GM04503 (cell line): ENCODE measurements at places on chromosomes 2 and 18.

DNA sequence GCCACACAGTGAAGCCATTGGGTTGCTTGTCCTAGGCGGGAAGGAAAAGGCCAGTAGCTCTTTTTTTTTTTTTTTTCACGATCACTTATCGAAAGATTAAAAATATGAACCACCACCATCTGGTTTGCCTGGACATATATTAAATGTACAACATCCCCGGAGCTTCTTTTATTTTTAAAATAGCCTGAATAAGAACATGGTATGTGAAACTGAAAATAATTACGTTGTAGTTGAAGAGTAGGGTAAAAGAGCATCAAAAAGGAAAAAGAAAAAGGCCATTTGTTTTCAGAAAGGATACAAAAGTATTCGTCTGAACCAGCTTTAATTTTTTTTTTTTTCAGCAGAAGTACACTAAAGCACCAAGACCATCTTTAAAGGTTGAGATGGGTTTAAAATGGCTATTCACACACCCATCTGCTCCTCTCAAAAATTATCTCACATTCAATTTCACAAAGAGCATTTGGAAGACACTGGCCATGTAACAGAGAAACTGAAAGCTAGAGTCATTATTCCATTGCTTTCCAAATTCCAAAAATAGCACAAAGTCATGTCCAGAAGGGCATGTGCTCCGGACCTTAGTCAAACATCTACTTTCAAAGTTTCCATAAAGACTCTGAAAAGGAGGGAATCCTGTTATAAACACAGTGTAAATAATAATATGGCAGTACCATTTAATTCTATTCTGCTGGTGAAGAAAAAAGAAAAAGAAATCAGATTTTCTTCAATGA lies 82.9 kb downstream of the SCN3A start:
- no peak for DNase-seq

DNA sequence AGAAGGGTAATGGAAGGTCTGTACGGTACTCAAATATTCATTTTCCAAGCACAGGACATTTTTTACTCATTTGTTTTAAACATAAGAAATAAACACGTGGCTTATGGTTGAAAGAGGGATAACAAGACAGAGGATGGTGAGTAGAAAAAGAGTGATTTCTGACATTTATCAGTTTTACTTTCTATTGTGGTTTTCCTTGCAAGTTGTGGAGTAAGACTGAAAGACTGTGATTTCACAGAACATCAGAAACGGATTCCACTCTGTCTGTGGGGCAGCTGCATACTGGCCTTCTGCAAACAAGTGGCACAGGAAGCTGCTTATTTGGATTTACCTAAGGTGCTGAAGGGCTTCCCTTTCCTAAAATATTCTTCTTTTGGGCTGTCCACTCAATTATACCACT lies 122.2 kb upstream of the ITGB6 start:
- no peak for DNase-seq

DNA sequence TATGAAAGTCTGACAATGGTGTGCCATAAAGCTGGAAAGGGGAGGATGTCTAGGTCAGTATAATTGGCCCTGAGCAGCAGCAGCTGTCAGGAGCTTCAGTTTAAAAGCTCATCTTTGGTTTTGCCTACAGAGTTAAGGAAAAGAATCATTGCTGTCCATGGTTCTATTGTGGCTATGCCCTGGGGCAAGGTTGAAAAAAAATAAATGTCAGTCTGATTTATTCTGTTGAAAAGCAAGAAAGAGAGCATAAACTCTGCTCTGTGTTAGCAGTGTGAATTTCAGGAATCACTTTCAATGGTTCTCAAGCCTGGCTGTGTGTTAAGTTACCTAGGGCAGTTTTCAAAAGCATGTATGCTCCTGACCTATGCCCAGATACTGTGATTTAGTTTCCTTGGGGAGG lies 446.7 kb downstream of the SETBP1 start:
- no peak for DNase-seq

DNA sequence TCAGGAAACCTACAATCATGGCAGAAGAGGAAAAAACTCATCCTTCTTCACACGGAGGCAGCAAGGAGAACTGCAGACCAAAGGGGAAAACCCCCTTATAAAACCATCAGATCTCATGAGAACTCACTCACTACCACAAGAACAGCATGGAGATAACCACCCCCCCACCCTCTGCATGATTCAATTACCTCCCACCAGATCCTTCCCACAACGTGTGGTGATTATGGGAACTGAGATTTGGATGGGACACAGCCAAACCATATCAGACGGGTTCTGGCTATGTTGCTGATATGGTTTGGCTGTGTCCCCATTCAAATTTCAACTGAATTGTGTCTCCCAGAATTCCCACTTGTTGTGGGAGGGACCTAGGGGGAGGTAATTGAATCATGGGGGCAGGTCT lies 28.7 kb upstream of the CCDC150 start:
- DNase-seq = no peak

DNA sequence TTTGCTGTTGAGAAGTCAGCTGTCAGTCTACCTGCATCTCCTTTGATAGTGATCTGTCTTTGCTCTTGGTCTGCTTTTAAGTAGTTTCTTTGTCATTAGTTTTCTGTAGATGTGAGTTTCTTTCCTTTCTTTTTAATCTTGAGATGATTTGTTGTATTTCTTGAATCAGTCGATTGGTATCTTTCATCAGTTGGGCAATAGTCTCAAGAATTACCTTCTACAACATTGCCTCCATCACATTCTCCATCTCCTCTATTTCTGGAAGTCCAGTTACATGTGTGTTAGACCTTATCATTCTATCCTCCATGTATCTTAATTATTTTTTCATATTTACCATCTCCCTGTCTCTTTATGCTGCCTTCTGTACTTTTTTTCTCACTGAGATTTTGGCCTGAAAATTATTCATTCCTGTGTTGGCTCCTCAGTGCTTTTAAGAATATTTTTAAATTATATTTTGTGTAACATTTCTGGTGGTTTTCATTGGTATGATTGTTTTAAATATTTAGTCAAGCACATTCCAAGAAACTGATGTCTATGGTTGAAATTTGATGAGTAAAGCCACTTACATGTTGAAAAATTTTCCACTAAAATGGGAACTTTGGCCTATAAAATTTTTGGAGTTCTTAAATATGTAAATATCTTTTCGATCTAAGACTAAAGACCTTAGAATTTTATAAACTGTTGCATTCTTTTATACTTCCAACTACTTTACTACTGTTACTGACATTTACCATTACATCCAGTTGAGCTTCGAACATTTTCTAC lies 239.5 kb upstream of the MGAT5 start:
- peak; percentile 27 for DNase-seq

DNA sequence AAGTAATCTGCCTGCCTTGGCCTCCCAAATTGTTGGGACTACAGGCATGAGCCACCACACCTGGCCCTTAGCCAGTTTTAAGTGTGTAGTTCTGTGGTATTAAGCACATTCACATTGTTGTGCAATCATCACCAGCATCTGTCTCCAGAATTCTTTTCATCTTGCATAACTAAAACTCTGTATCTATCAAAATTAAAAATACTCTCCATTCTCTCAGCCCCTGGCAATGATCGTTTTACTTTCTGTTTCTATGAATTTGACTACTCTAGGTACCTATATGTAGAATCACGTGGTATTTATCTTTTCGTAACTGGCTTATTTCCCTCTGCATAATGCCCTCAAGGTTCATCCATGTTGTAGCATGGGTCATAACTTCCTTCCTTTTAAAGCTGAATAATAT lies 45.5 kb upstream of the CAVIN2 start:
- DNase-seq = peak; percentile 55

GRCh38 chr2:32746669-32747068 lies 118.8 kb downstream of the TTC27 start:
- peak; percentile 72 for DNase-seq

GRCh38 chr2:105592288-105592687 lies 152.4 kb upstream of the NCK2 start:
- DNase-seq = no peak

- no peak for DNase-seq
Observed at GRCh38 chr18:31490387-31490786, 7.6 kb upstream of the DSG2 start.

GRCh38 chr18:79553154-79553553 lies 126.4 kb upstream of the CTDP1 start:
- no peak for DNase-seq

GRCh38 chr2:79393806-79394484 lies 118.9 kb upstream of the CTNNA2 start:
- DNase-seq = no peak

- no peak for DNase-seq
Observed at GRCh38 chr2:36539631-36540030, 58.3 kb downstream of the FEZ2 start.

GRCh38 chr2:20656561-20656960 lies 5.7 kb upstream of the HS1BP3 start:
- DNase-seq = no peak

- no peak for DNase-seq
Observed at GRCh38 chr2:29950481-29950880, 29.1 kb upstream of the ALK start.

- no peak for DNase-seq
Observed at GRCh38 chr2:58347810-58348209, 106.7 kb upstream of the FANCL start.

- no peak for DNase-seq
Observed at GRCh38 chr2:73091164-73091563, 19.7 kb upstream of the SFXN5 start.

GRCh38 chr2:43518718-43519117 lies 77.1 kb downstream of the THADA start:
- DNase-seq = no peak

GRCh38 chr2:100894796-100895156 lies 74.8 kb downstream of the NPAS2 start:
- DNase-seq = no peak
